ENCODE measurements at places on chromosomes 1 and 21.

DNA sequence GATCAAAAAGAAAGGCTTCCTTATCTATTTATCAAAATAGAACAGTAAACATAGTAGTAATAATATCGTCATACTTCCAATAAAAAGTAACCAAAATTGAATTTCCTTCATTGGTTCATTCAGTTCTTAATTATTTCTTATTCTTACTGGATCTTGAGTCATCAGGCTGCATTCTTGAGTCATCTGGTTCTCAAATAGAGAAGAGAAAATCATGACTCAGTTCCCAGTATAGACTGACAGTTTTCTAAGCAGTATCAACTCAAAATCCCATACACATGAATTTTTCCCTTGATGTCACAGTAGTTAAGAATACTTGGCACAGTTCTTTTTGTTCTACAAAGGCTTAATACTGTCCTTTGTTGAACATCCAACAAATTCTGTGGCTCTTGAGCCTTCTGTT is 626.9 kb upstream of the ADGRL4 start:
- DNase-seq = no peak

DNA sequence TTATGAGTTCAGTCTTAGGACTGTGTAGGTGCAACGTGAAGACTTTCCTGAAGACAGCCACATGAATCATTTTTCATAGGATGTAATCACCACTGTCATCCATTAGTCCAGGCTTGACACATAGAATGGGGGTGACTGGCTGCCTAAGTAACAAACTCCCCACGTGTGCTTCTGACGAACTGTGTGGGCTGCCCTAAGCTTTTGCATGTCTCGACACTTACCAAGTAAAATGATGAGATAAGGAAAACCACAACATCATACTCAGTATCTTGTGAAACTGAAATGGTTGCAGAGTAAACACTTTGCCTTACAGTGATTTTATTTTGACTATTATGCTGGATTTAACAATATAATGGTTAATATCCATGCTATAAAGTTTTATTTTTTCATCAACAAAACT is 19.5 kb downstream of the ERG start:
- DNase-seq = peak; percentile 82

- DNase-seq = no peak
Observed at GRCh38 chr1:237478082-237478481, 412.6 kb downstream of the ZP4 start.

GRCh38 chr1:226738995-226739695 is at the start of gene ITPKB:
Gene ITPKB, minus strand, starts transcription at chr1:226739282. Its CDS starts 1,824 bp downstream, at chr1:226737458.
- peak; percentile 71 for DNase-seq

DNA sequence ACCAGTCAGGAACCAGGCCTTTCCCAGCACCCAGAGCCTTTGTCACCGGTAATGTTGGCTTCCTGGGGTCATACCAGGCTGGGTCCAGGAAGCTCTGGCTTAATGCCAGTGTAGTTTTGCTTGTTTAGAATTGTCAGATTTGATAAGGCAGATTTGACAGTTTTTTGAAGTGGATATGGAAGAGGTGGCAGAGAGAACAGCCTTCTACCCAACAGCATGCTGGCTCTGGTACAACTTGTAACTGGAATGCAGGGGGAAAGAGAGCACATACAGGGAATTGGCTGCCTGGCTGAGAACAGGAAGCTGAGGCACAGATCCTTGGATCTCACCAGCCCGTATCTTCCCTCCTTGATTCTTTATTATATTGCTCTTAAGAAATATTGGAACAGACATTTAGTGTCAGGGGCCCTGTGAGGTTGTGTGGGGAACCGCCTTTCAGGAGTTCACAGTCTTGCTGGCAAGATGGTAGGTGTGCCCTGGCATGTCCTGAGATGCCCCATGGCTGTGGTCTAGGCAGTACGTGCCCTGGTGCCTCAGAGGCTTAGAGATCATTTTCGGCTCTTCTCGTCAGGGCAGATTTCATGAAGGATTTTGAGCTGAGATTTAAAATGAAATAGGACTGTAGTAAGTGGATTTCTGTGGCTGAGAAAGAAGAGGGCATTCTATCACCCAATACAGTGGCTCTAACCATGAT is 227.0 kb downstream of the PBX1 start:
- no peak for DNase-seq

DNA sequence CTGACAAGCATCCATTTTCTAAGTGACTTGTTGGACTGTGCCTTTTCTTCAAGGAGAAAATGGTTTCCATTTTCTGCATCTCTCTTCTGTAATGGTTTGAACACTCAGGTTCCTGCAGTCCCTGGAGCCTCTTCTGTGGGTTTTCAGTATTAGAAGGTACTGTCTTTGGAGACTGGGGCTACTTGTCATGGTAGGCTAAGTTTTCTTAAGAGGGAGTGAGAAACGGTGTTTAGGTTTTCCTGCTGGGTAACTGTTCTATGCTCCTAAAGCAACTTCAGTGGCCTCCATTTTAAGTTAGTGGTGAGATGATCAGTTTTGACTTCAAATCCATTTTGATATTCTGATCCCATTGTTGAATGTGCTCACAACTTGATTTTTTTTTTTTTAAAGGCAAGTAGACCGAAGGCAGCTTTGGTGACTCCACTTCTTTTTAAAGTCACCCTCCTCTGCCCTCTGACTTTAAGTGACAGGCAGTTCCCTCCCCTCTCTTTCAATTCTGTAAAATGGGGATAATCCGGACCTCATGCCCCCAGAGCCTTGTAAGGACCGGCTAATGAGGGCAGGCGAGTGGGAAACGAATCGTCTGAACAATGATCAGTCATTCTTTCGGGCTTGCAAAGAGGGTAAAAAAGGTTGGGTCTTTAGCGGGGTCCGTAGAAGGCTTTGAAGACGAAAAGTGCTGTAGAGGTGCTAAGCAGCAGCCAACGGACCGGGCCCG is 1.0 kb upstream of the ARID1A start:
- no peak for DNase-seq

Measured in inflammatory macrophage (primary cell).